ENCODE measurements at places on chromosomes 3 and 15.
A peak's percentile ranks its signal among the peaks of the same experiment; 100 is the strongest.

DNA sequence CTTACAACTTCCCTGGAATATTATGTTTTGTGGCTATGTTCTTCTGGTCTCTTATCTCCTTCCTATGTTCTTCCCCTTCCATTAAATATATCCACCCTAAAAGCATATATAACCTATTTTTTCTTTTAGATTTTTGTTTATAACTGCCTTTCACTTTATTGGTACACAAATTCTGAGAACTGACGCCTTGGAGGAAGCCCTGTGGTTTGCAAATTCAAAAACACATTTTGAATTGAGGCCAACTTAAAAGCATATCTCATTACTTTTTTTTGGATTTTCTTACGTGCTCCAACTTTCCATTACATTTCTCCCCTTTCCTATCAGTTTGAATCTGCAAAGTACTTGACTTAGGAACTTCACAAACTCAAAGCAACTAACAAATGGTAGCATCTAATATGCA is 15.3 kb upstream of the COLQ start:
- peak; percentile 26 for DNase-seq

DNA sequence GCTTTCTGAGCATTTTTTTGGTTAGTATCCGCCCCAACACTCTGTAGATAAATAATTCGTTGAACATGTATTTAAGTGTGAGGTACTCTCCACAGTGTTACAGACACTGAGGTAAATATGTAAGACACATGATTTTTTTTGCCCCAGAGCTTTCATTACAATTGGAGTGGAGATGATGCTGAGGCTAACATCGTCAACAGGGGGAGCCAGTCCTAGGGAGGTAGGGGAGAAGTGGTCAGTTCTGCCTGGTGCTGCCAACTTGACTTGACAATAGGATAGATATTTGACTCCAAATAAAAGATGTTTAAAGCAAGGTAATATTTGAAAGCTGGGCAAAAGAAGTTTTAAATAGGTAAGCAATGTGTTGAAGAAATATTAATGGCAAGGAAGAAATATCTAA is 295.7 kb downstream of the UNC13C start:
- no peak for DNase-seq

GRCh38 chr3:107117922-107118536 is 259.2 kb upstream of the CCDC54 start:
- peak; percentile 40 for DNase-seq

- peak; percentile 67 for DNase-seq
Observed at GRCh38 chr3:46349484-46350261, 4.2 kb upstream of the CCR2 start.

DNA sequence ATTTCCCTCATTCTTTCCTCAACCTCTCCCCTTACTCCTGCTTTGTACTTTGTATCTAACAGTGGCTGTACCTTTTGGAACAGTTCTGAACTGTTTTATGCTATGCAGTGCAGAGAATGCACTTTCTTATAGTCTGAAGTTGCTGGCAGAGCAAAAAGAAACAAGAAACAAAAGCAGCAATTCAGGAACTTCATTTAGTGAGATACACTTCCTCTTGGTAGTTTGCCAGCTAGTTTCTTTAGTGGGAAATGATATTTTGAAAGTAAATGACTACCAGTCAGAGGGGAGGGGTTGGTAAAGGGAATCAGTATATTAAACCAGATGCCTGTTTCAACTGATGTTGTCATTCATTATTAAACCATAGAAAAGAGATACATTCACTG is 55.0 kb upstream of the CHD2 start:
- DNase-seq, result peak; percentile 67

- DNase-seq, result no peak
Observed at GRCh38 chr15:67924359-67924974, 84.6 kb upstream of the RNU6-1 start.

GRCh38 chr15:95857758-95858157 is 472.7 kb upstream of the NR2F2 start:
- DNase-seq, result no peak

DNA sequence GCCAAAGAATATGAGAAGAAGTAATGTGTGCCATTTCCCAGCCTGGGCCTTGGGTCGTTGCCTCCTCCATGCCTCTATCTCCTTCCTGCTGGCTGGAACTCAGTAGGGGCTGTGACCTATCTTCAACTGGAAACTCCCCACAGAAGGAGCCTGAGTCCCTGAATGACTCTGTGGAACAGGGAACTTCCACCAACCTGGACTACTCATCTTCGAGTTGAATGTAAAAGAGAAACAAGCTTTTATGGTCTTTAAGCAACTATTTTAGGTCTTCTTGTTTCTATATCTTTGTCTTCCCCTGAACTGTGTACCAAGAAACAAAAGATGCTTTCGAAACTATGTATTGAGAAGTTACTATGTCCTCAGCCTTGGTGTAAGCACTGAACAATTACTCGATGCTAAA is 355.3 kb upstream of the NR2F2 start:
- DNase-seq, result no peak

GRCh38 chr3:78050276-78051065 is 1010.6 kb downstream of the ROBO2 start:
- DNase-seq, result no peak

- peak; percentile 55 for DNase-seq
Observed at GRCh38 chr3:134754768-134755559, 40.1 kb upstream of the EPHB1 start.

- no peak for DNase-seq
Observed at GRCh38 chr3:7190095-7190494, 329.2 kb downstream of the GRM7 start.

- peak; percentile 49 for DNase-seq
Observed at GRCh38 chr15:39969002-39969394, 35.1 kb downstream of the EIF2AK4 start.

- DNase-seq, result no peak
Observed at GRCh38 chr15:45185903-45186770, 1.6 kb downstream of the SHF start.

DNA sequence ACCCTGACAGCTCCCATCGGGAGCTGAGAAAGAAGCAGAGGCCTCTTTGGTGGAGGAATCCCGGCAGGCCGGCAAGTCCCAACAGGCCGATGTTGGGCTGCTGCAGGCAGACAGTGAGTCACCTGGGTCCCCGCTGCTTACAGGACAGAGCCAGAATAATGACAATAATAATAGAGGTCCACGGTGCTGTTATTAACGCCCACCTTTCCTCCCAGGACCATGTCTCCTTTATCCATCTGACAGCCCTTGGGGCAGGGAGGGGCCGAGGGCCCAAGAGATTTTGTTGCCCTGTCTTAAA is 29.3 kb upstream of the MAGEF1 start:
- no peak for DNase-seq

DNA sequence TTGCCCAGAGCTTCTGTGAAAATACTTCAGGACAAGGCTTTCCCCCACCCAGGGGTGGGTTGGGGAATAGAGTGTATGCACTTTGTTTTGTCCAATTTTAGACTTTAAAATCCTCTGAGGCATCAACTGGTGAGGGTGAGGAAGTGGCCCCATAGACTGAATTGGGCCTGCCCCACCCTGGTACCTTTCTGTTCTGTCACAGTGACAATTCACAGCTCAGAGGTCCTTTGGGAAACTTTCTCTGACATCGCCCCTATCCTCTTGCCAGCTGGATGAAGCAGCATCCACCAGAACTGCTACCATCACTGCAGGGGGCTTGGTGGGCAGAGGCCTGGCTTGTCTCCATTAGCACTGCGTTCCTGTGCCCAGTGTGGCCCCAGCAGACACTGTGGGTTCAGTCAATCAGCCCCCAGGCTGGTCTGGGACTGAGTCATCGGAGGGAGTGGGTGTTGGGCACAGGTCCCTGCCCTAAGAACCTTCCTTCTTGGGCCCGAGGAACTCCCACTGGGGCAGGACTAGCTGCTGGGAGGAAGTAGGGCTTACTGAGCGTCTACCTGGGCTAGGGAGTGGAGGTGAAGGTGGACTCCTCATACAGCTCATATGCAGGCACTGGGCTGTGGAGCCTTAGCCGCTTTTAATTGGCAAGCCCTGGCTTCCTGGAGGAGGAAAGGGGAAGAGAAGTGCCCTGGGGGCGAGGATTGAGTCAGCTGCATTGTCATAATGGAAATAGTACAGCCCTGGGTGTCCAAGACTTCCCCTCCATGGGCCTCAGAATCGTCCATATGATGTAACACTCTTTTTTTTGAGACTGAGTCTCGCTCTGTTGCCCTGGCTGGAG is 1.5 kb upstream of the PPM1M start:
- peak; percentile 90 for DNase-seq

DNA sequence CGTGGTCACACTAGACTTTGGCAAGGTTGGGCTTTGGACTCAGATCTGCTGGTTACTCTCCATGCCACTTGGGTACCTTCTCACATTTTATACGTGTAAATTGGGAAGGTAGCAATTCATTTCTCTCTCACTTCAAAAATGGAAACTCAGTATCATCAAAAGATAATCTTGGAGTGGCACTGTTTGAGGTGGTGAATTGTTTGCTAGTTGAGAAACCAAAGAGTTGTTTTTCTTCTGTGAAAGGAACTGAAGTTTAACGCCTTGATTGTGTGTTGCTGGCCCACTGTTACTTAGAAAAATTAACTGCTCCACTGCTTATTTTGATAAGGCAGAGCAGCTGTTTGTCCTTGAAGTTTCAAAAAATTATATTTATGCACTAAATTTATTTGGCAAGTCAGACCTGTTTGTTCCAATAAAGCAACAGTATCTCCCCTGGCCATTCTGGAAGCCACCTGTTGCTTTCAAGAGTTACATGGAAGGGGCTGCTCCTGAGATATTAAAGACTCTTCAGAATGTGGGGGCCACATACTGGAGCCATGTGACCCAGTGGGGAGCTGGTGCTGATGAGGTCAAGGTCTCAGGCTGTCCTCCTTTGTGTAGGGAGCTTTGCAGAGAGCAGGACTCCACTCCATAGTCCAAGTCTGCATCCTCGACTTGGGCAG is 16.2 kb downstream of the PLCL2 start:
- DNase-seq, result no peak

GRCh38 chr3:149382101-149382467 is 4.6 kb upstream of the TM4SF1 start:
- DNase-seq, result no peak
